NCI-H460 (cell line): ENCODE measurements at places on chromosomes 2 and 18. TPM values are rescaled to one million over a fixed set of nuclear protein-coding genes. Genes with fewer than 3 reads are reported as not detected.
A peak's percentile ranks its signal among the peaks of the same experiment; 100 is the strongest.

DNA sequence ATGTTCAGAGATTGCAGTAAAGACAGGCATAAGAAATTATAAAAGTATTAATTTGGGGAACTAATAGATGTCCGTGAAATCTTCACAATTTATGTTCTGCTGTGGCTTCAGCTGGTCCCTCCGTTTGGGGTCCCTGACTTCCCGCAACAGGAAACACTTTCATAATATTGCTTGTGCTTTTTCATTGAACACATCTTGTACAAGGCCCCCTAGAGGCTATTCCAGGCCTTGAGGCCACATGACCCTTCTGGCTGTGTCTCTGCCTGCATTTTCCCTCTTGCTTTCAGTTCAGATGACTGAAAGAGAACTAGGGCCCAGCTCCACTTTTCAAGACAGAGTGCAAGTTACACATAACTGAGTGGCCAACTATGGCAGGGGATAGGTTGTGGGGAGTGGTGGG, 164.1 kb downstream of the TMEM247 start:
- DNase-seq, result no peak

DNA sequence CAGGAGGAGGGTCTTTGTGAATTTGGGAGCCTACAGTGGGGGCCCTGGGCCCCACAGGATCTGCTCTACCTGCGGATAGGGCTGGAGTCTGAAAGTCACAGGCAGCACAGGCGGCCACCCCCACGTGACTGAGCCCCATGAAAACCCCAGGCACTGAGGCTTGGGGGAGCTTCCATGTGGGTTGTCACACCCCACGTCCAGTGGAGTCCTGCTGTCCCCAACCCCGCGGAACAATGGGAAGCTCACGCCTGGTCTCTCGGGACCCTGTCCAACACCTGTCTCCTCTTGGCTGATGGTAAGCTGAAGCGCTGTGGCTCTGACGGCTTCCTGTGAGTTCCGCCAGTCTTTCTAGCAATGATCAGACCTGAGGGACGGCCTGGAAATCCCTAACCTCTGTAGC, 85.8 kb downstream of the PTGR3 start:
- no peak for DNase-seq

DNA sequence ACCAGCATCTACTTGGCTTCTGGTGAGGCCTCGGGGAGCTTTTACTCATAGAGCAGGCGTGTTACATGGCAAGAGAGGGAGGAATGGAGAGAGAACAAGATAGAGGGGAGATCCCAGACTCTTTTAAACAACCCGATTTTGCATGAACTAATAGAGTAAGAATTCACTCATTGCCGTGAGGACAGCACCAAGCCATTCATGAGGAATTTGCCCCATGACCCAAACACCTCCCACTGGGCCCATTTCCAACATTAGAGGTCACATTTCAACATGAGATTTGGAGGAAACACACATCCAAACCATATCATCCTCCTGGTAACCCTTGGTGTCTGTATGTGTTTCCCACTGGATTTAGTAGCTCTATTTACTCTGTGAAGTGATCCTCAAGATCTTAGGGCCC, 249.9 kb upstream of the SP5 start:
- no peak for DNase-seq

- no peak for DNase-seq
Observed at GRCh38 chr2:221397187-221397586, 174.9 kb downstream of the EPHA4 start.

Gene TAF4B
- total RNA-seq, result 12.3 and 12.4 TPM in 2 replicates

GRCh38 chr2:237072067-237072931, 13.4 kb upstream of the COPS8 start:
- DNase-seq, result peak; percentile 49

Gene SLC16A14
- total RNA-seq, result 27.6 and 28.4 TPM in 2 replicates

- no peak for DNase-seq
Observed at GRCh38 chr18:48952287-48953103, 1.7 kb upstream of the SMAD7 start.

DNA sequence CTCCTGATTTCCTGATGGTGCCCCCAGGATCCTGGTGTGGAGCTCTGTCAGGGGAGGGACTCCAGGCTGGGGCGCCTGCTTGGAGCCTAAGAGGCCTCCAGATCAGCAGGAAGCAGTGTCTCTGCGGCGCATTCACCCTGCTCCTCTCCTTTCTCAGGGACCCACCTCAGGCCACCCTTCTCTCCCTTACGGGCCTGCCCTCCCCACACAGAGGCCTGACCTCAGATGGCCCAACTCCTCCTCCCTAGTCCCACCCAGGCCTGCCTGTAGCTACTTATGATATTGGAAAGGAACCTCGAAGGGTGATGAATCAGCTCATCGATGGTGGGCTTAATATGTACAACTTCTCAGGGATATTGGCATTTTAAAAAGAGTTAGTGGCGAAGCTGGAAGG, 10.6 kb downstream of the TMEM37 start:
- DNase-seq, result no peak
